Esophagus mucosa (tissue), 1 donor: ENCODE measurements at places on chromosomes 11 and 22.

GRCh38 chr11:60810569-60810968 lies 25.4 kb downstream of the MS4A10 start:
- no peak for ATAC-seq

DNA sequence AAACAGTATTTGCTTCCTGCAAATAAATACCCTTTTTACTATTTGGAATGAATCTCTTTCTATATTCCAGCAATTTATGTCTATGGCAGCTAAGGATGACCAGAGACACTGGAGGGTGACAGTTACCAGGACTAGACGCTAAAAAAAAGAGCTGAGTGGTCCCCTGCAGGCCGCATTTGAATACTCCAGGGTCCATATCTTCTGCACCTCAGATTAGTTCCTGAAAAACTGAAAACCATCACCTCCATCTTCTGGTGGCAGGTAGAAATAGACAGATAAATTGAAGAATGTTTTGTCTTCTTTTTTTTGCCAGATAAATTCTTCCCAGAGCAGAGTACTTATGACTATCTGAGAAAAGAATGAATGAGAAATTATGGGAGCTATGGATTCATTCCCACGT lies 145.6 kb downstream of the CSNK2A3 start:
- no peak for ATAC-seq

- no peak for ATAC-seq
Observed at GRCh38 chr11:125075242-125075625, 12.1 kb downstream of the SLC37A2 start.

DNA sequence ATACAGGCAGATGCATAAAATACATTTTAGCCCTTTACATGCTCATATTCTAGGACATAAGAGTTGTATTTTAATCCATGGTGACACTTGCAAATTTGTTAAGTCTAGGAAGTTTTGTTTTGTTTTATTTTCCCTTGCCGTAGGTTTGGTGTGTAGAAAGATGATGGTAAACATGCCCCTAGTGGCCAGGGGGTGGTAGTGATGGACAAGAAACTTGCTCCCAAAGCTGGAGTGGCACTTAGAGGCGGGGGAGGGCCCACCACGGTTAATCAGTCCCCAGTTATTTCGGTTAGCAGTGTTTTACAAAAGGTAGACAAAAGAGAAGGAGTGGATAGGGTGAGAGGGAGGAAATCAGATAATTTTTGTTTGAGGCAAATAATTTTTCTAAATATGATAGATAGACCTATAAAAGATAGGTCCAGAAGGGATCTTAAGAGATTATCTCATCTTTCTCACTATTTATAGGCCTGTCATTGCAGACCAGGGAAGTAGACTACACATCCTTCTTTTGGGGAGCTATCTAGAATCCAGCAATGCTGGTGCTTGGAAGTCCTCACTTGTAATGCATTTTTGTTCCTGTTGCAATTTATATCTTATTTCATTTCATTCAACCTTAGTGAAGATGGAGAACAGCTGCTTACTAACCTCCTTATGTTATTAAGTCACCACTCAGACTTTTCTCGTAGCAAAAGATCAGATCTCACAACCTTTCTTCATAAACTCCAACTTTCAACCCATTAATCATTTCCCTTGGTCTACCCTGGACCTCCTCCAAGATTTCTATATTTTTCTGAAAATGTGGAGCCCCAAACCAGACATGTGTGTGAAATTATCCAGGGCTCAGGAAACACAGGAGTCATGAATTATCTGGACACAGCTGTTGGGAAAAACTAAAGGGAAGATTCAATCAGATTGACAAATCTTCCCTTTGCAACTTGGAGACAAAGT lies 5.9 kb upstream of the BDNF start:
- no peak for ATAC-seq

GRCh38 chr11:13008061-13008435 lies 1.1 kb upstream of the RASSF10 start:
- ATAC-seq, result peak; percentile 49

DNA sequence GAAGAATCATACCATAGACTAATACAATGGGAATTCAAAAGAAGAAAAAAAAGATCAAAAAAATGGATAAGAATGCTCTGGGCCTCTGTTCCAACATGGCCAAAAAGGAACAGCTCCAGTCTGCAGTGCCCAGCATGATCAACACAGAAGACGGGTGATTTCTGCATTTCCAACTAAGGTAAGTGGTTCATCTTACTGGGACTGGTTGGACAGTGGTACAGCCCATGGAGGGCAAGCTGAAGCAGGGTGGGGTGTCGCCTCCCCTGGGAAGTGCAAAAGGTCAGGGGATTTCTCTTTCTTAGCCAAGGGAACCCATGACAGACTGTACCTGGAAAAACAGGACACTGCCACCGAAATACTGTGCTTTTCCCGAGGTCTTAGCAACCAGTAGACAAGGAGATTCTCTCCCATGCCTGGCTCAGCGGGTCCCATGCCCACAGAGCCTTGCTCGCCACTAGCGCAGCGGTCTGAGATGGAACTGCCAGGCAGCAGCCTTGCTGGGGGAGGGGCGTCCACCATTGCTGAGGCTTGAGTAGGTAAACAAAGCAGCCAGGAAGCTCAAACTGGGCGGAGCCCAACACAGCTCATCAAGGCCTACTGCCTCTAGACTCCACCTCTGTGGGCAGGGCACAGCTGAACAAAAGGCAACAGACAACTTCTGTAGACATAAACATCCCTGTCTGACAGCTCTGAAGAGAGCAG lies 428.4 kb downstream of the MN1 start:
- ATAC-seq, result peak; percentile 39

DNA sequence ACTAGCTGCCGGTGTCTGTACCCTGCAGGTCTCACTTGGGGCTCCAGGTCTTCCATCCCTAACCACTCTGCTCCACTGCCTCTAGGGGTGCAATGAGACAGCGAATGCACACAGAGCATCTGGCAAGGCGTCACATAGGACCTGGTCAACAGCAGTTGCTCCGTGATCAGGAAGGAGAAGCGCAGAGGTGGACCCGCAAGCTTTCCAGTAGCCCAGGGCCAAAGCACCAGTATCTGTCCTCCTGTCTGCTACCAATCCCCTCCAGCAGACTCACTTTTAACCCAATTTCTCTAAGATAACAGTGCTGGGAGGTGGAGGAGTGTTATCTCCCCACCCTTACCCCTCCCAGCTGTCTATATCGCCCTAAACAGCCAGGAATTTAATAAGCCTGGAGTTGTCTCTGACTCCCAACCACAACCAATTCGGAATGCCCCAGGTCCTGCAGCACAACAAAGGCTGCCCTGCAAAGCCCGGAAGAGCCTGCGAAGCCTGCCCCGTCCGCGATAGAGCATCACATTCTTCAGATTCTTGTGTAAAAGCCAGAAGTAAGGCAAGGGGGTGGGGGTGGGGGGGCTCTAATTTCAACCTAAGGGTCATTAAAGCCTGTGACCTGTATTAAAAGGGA lies 19.3 kb downstream of the MYH9 start:
- ATAC-seq, result no peak

DNA sequence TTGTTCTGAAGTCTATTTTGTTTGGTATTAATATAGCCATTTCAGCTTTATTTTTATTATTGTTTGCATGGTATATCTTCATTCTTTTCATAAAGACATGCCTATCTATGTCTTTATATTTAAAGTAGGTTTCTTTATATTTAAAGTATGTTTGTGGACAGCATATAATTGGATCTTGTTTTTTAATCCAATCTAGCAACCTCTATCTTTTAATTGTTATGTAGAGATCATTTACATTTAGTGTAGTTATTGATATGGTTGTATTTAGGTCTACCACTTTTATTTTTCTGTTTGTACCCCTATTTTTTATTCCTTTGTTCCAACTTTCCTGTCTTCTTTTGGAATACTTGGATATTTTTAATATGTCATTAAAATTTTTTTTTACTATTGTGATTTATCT lies 13.8 kb downstream of the TPBGL start:
- no peak for ATAC-seq

- ATAC-seq, result peak; percentile 55
Observed at GRCh38 chr11:128686745-128687177, 7.1 kb upstream of the FLI1 start.

DNA sequence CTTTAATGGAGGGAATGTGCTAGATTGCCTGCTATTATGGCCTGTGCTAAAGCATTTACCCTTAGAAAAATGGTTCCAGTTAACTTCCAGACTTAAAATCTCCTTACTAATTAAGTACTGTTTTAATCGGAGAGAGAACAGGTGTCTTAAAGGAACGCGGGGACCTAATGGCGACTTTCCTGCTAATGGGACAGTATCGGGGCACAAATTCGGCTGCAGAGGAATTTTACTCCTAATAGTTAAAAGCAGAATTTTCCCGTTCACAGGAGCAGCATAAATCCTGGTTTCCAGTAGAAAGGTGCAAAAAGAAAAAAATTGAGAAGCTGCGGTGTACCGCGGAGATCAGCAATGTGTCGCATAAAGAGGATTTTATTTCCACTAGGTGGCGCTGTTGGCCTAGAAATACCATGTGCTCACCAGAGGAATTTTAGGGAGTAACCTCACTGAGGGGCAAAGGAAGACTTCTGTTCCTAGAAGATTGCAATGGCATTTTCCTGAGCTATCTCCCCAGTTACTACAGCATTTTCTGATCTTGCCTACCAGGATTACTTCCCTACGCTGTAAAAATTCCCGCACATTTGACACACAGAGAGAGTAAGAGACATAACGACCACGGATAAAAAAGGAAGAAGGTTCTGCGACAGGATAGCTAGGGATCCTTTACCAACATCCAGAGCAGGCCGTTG lies 44.5 kb downstream of the ZNF280B start:
- ATAC-seq, result peak; percentile 47

- ATAC-seq, result no peak
Observed at GRCh38 chr11:16086229-16086819, 270.0 kb downstream of the SOX6 start.

DNA sequence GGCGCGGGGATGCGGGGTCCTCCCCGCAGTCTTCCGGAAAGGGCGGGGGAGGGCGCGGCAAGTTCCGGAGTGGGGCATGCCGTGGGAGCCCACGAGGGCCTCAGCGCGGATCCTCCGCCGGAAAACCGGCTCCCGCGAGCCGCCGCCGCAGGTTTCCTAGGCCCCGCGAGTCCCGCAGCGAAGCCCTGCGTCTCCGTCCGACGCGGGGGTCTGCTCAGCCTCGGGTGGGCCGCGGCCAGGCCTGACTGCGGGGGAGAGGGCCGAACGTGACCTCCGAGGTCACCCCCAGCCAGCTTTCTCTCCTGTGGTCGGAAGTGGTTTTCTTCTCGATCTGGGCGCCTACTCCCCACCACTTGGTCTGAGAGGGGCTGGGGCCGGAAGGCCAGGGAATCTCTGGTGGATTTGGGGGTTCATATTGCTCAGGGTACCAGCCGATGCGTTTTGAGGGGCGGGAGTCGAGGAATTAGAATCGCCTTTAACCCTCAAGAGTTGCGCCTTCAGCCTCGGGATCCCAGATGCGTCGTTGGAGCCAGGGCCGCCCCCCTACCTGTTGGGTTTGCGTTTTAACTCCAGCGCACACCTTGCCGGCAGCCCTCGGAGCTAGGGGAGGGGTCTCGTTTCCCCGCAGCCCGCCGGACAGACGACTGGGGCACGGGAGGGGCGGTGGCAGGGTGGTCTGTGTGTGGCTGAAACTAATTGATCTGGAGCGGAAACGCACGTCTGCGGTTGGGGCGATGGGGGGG lies 3.6 kb upstream of the CCND1 start:
- ATAC-seq, result no peak

GRCh38 chr11:3156661-3157311 lies 8.3 kb downstream of the OSBPL5 start:
- peak; percentile 68 for ATAC-seq

- no peak for ATAC-seq
Observed at GRCh38 chr11:126862664-126863243, 137.8 kb downstream of the KIRREL3 start.

GRCh38 chr22:20999350-21000206 lies 2.3 kb downstream of the THAP7 start:
- ATAC-seq, result no peak

DNA sequence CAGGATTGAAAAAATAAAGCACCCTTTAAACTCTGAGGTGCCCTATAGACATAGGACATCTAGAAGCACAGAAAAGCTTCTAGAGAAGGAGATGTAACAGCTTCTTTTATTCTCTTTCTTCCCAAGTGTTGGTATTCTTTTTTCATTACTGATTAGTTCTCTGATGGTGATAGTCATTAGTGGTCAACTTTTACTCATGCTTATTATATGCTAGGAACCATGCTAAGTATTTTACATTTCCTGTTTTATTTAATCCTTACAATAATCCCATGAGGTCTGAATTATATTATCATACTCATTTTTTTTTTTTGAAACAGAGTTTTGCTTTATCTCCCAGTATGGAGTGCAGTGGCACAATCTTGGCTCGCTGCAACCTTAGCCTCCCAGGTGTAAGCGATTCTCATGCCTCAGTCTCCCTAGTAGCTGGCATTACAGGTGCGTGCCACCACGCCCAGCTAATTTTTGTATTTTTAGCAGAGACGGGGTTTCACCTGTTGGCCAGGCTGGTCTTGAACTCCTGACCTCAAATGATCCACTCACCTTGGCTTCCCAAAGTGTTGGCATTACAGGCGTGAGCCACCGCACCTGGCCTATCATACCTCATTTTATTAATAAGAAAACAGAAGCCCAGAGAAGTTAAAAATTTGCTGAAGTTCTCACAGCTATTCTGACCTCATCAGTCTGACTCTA lies 3.0 kb downstream of the C11orf52 start:
- no peak for ATAC-seq

GRCh38 chr22:41240377-41241132 lies at the start of gene CHADL:
Gene CHADL, minus strand, starts transcription at chr22:41240931. Its CDS starts 50 bp downstream, at chr22:41240881.
- no peak for ATAC-seq

DNA sequence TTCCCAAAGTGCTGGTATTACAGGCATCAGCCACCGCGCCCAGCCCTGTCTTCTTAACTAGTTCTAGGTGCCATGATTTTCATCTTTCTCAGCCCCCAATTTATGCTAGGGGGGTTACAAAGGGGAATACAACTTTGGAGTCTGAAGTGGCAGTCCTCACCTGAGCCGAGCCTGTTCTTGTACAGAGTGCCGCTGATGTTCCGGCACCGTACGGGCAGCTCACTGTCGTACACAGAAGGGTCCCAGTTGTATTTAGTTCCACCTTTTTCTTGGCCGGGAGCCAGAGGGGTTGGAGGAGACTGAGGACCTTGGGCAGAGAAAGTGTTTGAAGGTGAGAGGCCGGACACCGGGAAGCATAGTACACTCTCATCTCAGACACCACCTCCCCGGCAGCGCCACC lies 7.3 kb downstream of the DEAF1 start:
- no peak for ATAC-seq

DNA sequence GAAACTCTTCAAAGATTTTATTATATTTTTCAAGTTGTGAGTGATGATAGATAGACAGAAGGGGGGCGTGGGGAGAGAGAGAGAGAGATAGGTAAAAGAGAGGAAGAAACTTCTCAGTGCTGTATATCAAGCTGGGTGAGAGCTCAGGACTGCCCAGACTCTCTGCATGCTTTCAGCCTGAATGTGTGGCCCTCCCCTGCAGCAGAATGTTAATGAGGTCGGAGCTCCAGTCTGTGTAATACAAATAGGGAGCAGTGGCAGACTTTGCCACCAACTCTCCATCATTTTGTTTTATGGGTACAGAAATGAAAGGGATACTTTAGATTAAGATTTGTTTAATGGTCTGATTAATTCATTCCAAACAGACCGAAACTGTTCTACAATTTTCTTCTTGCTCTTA lies 752.8 kb downstream of the OPCML start:
- ATAC-seq, result no peak

GRCh38 chr11:13687271-13687670 lies 18.8 kb downstream of the FAR1 start:
- ATAC-seq, result no peak

- no peak for ATAC-seq
Observed at GRCh38 chr11:72741429-72741833, 10.8 kb downstream of the ARAP1 start.

GRCh38 chr11:120303004-120303637 lies 22.0 kb upstream of the TLCD5 start:
- peak; percentile 45 for ATAC-seq

GRCh38 chr11:105104292-105104691 lies 35.3 kb downstream of the CARD18 start:
- ATAC-seq, result no peak

- no peak for ATAC-seq
Observed at GRCh38 chr11:125365196-125365931, 130.7 kb downstream of the FEZ1 start.
